ENCODE measurements at places on chromosomes 4 and X.

GRCh38 chr4:124931050-124931449 lies 218.5 kb upstream of the ANKRD50 start:
- DNase-seq = no peak

DNA sequence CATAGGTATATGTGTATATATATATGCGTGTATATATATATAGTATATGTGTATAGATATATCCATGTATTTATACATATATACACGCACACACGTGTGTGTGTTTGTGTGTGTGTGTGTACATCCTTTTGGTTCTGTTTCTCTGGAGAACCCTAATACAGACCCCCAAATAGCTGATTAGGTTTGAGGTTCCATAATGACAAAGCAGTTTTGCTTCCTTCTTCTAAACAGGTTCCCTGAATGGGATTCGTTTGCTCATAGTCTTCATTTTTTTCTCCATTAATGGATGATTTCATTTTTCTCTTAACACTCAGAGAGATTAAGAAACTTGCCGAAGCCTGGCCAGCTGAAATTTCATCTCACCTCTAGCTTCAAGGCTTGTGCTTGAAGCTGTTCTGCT lies 234.0 kb upstream of the BCOR start:
- DNase-seq = no peak

DNA sequence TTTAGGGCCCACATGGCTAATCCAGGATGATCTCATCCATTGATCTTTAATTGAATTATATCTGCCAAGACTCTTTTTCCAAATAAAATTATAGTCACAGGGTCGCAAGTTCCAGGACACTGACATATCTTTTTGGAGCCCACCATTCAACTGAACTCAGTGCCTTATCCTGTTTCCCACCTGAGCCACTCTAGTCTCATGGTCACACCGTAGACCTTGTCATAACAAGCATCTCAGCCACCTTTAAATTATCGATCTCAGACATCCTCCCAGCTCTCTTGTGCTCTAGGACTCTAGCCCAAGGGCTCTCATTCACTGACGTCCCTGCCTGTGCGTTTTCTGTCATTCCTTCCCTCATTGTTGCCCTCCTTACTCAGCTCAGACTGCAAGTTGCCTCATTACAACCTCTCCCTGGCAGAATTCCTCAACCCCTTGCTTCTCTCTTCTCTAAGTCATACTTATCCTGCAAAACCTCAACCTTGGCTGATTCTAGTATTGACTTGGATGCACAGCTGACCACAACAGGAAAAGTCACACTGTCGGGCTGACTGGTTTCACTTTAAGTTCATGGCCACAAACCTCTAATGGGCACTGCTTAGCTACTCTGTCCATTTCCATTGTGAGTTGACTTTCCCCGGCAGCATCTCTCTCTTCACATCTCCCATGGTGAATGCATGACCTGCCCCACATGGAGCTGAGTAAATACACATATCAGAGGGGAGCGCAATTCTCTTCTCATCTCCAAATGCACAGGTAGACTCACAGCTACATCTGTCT lies 91.0 kb upstream of the TRIM2 start:
- DNase-seq = peak; percentile 19

GRCh38 chr4:79241846-79242245 lies 84.0 kb downstream of the NAA11 start:
- no peak for DNase-seq

- no peak for DNase-seq
These were observed 175.8 kb downstream of the FAM13A start for GRCh38 chr4:88881227-88881569.

GRCh38 chrX:1679238-1679637 lies 64.4 kb downstream of the ASMT start:
- peak; percentile 20 for DNase-seq

DNA sequence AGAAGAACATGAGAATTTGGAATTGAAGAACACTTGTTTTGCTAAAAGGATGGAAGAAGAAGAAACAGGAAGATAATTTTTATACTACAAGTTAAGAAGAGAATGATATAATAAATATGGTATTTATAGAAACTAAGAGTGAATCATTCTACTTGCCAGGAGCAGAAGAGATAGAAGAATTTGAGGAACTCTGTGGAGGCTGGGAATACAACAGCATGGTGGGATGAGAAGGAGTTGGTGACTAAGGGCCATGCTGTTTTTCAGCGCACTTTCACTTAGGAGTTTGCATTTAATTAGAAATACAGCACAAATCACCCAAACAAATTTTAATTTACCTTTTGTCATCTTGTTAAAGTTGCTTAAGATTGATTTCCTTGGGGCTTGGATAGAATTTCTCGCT lies 20.5 kb downstream of the HADH start:
- DNase-seq = no peak

- no peak for DNase-seq
These were observed 483 bp downstream of the USP27X start for GRCh38 chrX:49879656-49880277.

DNA sequence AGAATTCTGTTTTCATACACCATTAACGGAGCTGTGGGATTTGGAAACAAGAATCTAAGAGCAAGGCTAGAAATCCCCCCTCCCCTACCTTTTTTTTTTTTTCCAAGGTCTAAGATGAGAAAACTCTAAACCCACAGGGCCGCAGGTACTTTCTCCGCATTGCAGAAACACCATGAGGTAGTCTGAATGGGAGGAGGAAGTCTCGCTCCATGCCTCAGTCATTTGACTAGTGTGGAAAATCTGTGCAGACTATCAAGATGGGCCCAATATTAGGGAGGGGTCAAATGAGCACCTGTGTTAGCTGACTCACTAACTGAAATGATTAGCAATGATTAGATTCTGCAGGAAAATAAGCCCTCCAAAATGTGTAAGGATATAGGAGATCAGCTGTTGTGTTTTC lies 40.9 kb upstream of the MAP3K15 start:
- no peak for DNase-seq

GRCh38 chr4:183987987-183988392 lies 82.9 kb downstream of the STOX2 start:
- no peak for DNase-seq

GRCh38 chr4:131091896-131092295 lies 1995.9 kb downstream of the C4orf33 start:
- no peak for DNase-seq

DNA sequence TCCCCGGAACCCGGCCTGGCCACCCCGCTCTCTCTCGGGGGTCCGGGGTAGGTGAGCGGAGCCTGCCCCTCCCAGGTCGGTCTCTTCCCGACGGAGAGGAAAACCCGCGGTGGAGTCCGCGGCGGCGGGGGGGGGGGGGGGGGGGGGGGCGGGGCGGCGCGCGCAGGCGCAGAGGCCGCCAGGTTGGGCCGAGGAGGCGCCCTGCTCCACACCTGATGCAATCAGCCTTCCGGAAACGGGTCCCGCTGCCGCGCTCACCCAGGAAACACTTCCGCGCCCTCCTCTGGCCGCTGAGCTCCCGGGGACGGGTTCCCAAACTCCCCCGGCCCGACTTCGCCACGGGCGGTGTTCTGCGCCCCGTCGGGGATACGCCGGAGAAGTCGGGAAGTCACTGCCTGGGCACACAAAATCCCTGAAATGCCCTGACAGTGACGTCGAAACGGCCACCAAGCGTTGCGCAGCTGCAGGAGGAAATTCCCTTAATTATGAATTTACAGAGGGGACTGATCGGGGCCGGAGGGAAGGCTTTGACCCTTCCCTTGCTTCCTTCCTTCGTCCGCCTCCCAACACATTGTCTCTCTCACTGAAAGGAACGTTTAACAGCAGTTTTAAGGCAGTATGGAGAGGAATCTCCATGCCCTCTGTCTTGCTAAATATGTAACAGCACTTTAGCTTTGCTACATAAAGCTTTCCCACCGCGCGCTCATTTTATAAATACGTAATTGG lies 2.1 kb upstream of the APBB2 start:
- DNase-seq = peak; percentile 88

DNA sequence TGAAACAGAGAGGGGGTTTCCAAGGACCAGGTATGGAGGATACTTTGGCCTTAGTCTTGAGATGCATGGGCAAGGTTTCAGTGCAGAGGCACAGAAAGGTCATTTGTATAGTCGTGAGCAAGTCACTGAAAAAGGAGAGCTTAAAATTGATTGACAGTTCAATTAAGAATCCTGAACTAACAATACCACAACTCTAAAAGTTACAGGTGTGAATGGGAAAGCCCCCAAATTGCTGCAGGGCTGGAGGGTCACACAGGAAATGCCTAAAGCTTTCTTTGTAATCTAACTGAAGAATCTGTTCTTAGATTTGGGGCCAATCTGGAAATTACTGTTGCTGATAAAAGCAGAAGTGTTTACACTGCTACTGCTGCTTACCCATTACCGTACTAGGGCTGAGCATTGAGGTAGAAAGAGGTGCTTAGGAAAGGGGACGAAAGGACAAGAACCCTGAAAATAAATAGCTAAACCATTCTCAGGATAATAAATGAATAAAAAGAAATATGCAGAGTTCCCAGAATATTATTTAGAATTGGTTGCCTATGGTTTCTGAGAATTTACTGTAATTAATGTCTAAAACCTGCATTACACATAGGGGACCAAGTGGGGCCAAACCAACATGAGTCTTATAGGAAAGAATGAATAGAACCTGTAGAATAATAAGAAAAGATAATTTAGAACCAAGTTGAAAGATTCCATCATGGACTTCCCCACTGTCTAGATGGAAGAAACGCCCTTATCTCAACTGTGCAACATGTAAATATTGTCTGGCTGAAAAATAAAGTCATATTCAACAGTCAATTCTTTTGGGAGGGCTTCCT lies 91.9 kb upstream of the PPP1R2C start:
- DNase-seq = no peak

DNA sequence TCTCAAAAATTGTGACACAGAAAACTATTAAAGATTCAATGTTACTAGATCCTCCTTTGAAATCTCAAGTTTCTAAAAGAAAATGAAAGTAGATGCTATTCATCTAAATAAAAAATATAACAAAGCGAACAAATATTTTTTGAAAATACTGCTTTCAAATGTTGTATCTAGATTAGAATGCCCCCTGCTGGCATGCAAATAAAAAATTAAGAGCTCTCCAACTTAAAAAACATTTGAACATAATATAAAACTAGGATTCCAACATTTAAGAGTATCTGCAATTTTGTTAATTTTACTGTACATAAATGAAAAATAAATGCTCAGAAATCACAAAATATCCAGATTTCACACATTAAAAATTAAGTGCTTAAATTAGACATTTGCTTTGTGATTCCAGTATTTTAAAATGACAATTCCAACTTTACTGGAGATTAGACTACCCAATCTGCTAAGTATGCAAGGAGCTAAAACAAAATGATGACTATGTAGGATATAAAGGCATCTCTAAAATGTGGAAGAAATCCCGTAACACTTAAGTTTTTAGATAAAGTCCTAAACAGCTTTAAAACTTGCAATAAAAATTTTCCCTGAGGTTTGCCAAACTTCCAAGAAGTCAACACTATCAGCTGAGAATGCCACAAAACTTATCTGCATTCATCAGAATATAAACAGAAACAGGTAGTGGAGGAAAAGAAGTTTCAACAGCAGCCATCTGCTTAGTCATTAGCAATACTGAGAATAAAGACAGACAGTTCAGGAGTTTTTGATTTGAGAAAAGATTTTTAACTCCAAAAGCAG lies 32.7 kb downstream of the DHX15 start:
- DNase-seq = no peak

DNA sequence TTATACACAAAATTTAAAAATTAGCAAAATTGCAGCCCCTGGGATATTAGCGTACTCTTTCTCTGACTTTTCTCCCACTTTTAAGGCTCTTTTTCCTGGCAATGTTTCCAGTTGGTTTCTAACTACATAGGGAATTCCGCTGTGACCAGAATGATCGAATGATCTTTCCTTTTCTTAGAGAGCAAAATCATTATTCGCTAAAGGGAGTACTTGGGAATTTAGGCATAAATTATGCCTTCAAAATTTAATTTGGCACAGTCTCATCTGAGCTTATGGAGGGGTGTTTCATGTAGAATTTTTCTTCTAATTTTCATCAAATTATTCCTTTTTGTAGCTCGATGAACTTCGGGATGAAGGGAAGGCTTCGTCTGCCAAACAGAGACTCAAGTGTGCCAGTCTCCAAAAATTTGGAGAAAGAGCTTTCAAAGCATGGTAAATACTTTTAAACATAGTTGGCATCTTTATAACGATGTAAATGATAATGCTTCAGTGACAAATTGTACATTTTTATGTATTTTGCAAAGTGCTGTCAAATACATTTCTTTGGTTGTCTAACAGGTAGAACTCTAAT lies 6.0 kb downstream of the ALB start:
- no peak for DNase-seq

GRCh38 chrX:19964017-19964710 lies 26.7 kb downstream of the BCLAF3 start:
- DNase-seq = no peak

DNA sequence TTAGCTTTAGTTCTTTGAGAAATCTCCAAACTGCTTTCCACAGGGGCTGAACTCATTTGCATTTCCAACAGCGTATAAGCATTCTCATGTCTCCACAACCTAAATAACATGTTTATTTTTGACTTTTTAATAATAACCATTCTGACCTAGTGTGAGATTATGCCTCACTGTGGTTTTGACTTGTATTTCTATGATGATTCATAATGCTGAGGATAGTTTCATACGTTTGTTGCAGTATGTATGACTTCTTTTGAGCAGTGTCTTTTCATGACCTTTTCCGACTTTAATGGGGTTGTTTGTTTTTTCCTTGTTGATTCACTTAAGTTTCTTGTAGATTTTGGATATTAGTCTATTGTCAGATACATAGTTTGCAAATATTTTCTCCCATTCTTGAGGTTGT lies 1833.0 kb upstream of the PCDH10 start:
- DNase-seq = no peak

DNA sequence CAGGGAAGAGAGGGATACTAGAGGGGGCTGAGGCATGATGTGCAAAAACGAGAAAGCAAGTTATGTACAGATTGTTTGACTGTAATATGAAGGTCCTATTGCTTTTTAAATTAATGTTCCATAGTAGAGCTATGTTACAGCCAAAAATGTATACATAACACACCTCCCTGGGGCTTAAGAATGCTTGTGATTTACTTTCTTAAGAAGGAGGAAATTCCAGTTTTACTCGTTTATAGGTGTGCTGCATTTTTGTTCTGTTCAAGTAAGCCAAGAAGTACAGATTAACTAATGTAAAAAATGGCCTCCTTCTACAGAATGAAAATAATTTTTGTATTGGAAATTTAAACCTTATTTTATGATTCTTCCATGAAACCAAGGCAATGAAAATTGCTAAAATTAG lies 614.4 kb upstream of the NR3C2 start:
- no peak for DNase-seq

DNA sequence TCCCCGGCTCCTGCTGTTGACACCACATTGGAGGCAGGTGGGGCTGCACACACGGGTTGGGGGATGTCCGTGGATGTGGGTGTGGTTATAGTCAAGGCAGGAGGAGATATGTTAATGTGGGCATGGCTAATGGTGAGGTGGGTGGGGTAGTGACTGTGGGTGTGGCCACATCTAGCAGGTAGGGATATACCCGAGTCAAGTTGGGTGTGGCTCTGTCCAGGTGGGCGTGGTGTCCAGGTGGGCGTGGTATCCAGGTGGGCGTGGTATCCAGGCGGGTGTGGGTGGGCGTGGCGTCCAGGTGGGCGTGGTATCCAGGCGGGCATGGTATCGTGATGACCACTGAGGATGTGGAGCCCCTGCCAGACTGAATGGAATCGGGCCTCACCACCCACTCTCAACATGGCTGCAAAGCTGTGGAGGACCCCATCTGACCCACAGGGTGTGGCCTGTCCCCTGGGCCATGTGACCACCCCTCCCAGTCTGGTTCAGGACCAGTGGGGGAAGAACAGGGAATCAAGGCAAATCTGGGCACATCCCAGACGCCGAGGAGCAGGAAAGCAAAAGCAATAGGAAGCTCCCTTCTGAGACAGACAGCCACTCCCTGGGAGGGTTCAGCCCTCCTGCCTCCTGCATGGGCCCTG lies 21.0 kb downstream of the MAN2B2 start:
- no peak for DNase-seq

Measured in posterior vena cava (tissue), 2 donors.